Pancreas (tissue), 10 donors: ENCODE measurements at places on chromosomes 7 and 10. TPM values are rescaled to one million over a fixed set of nuclear protein-coding genes. Genes with fewer than 3 reads are reported as not detected.

- H3K27me3 ChIP-seq, result no peaks in the 10 kb centered on the region
- H3K4me3 ChIP-seq, result no peak overlapping the region
- H3K4me1 ChIP-seq, result peaks cover 10% of the 10 kb centered on the region
- H3K36me3 ChIP-seq, result peaks cover 65% of the 10 kb centered on the region
- DNase-seq, result no peak
- H3K27ac ChIP-seq, result peak overlapping the region; percentile 33
Observed at GRCh38 chr7:100808354-100808875, 18.9 kb downstream of the EPHB4 start.

GRCh38 chr7:92496876-92497275 lies 19.1 kb upstream of the ERVW-1 start:
- no peak for DNase-seq
- peaks cover 4% of the 10 kb centered on the region for H3K36me3 ChIP-seq
- no peak overlapping the region for H3K4me3 ChIP-seq
- H3K27me3 ChIP-seq, result no peaks in the 10 kb centered on the region
- H3K4me1 ChIP-seq, result no peaks in the 10 kb centered on the region

DNA sequence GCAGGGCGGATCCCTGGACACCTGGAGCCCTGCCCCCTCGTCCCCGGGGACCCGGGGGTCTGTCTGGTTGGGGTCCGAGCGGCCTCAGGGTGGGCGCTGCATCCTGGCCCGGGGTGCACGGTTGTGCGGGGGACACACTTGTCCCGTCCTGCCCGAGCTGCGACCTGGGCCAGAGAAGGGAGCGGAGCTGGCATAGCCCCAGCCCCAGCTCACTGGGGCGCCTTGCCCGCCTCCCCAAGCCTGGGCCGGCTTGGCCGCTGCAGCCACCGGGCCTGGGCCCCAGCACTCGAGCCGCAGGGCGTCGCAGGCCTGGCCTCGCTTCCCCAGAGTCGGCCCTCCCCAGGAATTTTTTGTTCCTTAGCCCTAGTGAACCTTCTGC lies 54.5 kb downstream of the GLRX3 start:
- H3K27ac ChIP-seq, result no peak overlapping the region
- no peak for DNase-seq
- no peaks in the 10 kb centered on the region for H3K36me3 ChIP-seq
- no peaks in the 10 kb centered on the region for H3K27me3 ChIP-seq

GRCh38 chr7:101950450-101951119 lies 133.2 kb downstream of the CUX1 start:
- H3K27me3 ChIP-seq, result no peaks in the 10 kb centered on the region
- peaks cover 6% of the 10 kb centered on the region for H3K4me1 ChIP-seq
- H3K27ac ChIP-seq, result no peak overlapping the region
- no peaks in the 10 kb centered on the region for H3K36me3 ChIP-seq
- no peak overlapping the region for H3K4me3 ChIP-seq
- DNase-seq, result no peak

GRCh38 chr7:47361746-47362215 lies 220.1 kb downstream of the TNS3 start:
- H3K27ac ChIP-seq, result no peak overlapping the region
- no peak overlapping the region for H3K4me3 ChIP-seq
- no peak for DNase-seq
- peaks cover 9% of the 10 kb centered on the region for H3K4me1 ChIP-seq
- H3K36me3 ChIP-seq, result no peaks in the 10 kb centered on the region

DNA sequence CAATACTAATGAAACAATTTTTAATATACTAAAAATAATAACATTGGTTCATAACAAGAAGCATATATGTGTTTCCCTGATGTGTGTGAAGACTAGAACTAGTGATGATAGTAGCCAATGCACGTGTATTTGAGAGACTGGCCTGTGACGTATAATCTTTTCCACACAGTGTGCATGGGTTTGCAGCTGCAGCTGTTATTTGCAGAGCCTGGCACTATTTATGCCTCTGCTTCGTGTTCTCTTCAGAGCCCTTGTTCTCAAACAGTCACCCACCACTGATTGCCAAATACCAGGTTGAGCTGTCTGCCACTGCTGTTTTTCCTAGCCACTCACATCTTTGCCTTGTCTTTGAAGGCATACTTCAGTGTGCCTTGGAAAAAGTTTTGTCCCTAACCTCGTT lies 531.7 kb downstream of the ETV1 start:
- H3K36me3 ChIP-seq, result no peaks in the 10 kb centered on the region
- H3K27me3 ChIP-seq, result no peaks in the 10 kb centered on the region
- DNase-seq, result no peak
- H3K27ac ChIP-seq, result no peak overlapping the region
- no peaks in the 10 kb centered on the region for H3K4me1 ChIP-seq

- no peaks in the 10 kb centered on the region for H3K27me3 ChIP-seq
- H3K36me3 ChIP-seq, result no peaks in the 10 kb centered on the region
- H3K27ac ChIP-seq, result no peak overlapping the region
Observed at GRCh38 chr7:116801092-116801710, 61.2 kb upstream of the CAPZA2 start.

DNA sequence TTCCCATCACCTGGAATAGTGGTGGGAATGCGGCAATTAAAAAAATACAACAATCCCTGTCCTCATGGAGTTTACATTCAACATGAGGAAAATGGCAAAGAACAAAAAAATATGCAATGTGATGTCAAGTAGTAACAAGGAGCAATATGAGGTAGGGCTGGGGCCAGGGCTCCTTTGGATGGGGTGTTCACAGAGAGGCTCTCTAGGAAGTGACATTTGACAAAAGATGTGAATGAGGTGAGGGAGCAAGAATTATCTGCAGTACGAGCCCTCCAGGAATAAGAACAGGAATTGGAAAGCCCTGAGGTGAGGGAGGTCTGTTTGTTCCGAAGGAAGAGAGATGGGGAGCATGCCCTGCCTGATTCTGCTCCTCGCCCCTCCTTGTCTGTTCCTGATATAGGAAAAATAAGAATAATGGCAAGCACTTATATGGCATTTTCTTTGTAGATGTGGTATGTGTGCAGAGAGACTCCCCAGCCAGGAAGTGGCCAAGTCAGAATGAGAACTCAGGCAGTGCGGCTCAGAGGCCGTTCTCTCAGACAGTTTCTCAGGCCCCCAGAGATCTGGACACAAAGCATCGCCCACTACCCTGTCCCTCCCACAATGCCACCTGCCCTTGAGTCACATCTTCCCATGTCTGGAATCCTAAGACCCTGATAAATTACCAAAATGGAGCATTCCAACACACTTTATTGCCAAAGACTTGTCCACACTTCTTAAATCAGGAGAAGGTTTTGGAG lies 105.6 kb downstream of the APBB1IP start:
- no peaks in the 10 kb centered on the region for H3K36me3 ChIP-seq

DNA sequence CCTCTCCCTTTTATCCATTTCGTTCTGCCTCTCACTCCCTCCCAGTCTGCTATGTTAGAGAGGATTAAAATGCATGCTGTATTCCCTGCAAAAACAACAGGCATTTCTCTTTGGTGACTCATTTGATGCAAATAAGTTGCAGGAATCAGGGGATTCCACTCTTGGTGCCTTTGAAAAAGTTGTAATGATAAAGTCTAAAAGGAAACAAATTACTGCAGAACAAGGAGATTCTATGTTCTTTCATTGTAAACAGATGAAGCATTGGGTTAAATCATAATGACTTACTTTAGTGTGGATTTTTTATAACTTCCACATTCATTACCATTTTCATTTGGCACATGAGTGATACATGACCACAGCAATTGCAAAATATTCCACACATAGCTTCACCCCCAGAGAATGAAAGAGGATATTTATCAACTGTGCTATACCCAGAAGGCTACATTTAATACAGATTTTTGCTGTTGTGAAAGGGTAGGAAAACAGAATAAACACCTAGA lies 33.4 kb upstream of the ABLIM1 start:
- no peak overlapping the region for H3K27ac ChIP-seq
- no peak for DNase-seq
- no peak overlapping the region for H3K4me3 ChIP-seq
- no peaks in the 10 kb centered on the region for H3K36me3 ChIP-seq

DNA sequence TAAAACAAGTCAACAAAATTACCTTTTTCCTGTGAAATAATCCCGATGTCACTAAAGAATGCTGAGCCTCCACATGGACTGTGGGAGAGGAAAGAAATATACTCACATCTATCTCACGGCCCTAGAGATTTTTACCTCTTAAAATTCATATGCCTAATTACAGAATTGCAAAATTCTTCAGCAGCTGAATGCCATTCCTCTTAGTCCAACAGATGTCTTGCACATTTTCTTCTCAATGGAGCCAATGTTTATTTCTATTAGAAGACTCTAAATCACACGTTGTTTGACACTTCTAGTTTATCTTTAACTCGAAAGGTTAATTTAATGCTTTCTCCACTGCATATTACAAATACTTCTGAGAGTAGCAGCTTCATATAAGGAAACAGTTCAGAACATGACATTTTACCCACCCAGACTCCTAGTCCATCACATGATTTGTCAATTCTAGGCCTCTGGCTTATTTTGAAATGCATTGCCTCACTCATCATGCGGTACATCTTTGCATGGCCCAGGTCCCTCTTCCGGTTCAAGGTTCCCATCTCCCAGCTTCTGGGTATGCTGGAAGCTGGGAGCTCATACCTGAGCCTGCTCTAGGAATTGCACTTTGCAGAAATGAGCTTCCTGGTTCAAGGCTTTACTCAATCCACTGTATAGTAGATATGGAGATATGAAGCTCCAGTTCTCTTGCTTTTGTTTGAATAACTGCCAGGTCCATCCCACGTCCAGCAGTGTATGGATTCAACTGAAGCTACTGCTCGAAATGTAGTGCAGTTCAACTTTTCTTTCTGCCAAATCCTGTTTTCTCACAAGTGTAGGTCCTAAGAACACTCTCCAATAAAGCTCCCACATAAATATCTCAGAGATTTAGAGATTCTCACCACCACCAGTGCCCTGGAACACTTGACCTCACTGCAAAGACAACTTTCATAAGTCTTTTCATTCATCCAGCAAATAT lies 306.2 kb downstream of the GPR37 start:
- H3K27ac ChIP-seq, result peak overlapping the region; percentile 37
- no peak for DNase-seq
- H3K4me1 ChIP-seq, result no peaks in the 10 kb centered on the region
- H3K4me3 ChIP-seq, result no peak overlapping the region
- H3K27me3 ChIP-seq, result no peaks in the 10 kb centered on the region
- no peaks in the 10 kb centered on the region for H3K36me3 ChIP-seq

- DNase-seq, result no peak
- H3K27me3 ChIP-seq, result no peaks in the 10 kb centered on the region
- no peaks in the 10 kb centered on the region for H3K36me3 ChIP-seq
- no peaks in the 10 kb centered on the region for H3K4me1 ChIP-seq
- no peak overlapping the region for H3K4me3 ChIP-seq
Observed at GRCh38 chr10:62662486-62662885, 142.0 kb upstream of the ADO start.

- H3K36me3 ChIP-seq, result no peaks in the 10 kb centered on the region
- no peak overlapping the region for H3K27ac ChIP-seq
- no peaks in the 10 kb centered on the region for H3K27me3 ChIP-seq
- no peaks in the 10 kb centered on the region for H3K4me1 ChIP-seq
Observed at GRCh38 chr7:38244516-38244915, 28.9 kb downstream of the TARP start.

DNA sequence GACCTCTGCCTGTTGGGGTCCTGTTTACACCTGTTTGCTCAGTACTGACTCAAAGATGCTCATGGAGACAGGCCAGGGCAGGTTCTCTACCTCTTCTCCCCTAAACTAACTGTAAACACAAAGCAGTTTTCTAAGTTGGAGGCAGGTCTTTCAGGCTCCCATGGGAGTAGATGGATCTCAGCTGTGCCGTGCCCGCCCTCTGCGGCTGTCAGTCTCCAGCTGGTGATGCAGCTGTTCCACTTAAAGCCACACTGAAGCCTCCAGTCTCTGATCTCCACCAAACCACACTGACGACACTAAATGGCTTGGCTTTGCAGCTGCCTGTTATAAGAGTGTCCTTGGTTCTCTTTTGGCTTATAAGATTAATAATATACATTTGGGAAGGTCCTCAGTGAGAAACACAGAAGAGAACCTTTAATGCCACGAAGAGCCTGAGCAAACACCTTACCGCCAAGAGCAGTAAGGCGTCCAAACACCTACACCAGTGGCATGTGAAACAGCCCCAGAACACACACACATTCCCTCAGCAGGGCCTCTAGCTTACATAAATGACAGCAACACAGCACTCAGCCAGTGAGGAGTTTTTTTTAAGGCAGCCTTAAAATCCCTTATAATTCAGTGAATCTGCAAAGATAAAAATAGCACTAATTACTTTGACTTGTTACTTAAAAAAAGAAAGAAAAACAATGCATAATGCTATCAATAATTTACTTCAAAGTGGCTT lies 60.4 kb upstream of the KCNIP2 start:
- H3K4me1 ChIP-seq, result no peaks in the 10 kb centered on the region
- no peaks in the 10 kb centered on the region for H3K36me3 ChIP-seq
- no peaks in the 10 kb centered on the region for H3K27me3 ChIP-seq
- no peak overlapping the region for H3K4me3 ChIP-seq
- no peak overlapping the region for H3K27ac ChIP-seq
- no peak for DNase-seq

DNA sequence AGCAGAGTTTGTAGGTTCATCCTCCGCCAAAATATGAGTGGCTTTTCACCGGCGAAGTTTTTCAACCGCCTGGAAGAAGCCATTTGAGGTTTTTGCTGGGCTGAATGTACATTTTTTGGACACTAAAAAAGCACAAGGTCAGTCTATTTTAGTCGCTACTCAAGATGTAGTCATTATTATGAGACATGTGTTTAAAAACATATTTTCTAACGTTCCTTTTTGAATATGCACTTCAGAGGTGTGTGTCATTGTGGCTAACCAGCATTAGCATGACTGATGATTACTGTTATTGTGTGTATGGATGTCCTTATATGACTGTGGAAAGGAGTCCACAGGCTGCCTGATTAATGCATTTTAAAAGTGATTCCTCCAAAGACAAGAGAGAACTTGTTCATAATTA lies 605.4 kb downstream of the INHBA start:
- DNase-seq, result no peak
- no peak overlapping the region for H3K27ac ChIP-seq
- no peaks in the 10 kb centered on the region for H3K36me3 ChIP-seq
- H3K4me1 ChIP-seq, result no peaks in the 10 kb centered on the region

DNA sequence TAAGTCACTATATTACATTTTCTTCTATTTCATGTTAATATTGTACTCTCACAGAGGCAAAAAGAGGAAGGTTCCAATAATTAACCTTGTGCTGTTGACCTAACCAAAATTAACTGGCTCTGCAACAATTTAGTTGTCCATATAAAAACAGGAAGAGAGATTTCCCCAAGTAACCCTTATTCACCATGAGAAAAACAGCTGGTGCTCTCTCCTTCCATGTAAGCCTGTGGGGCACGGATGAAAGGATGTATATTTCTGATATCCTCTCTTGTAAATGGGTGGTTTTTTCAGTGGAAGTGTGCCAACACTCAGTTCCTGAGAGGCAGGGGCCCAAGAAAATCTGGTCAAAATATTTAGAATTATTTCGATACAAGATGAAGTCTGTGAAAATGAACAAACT lies 358.1 kb downstream of the CRPPA start:
- H3K4me1 ChIP-seq, result no peaks in the 10 kb centered on the region
- DNase-seq, result no peak

Gene DYNC1I1
- 0.95 TPM for polyA plus RNA-seq

Gene TRPV5
- polyA plus RNA-seq, result not detected

Gene KCND2
- polyA plus RNA-seq, result 0.11 TPM

Gene ASIC3
- 7.0 TPM for polyA plus RNA-seq

Gene HOXA9
- polyA plus RNA-seq, result not detected

Gene AZGP1
- polyA plus RNA-seq, result 686 TPM

Gene TDRD1
- 0.26 TPM for polyA plus RNA-seq

Gene NCOA4
- polyA plus RNA-seq, result 32.5 TPM

Gene LRRC61
- 11.2 TPM for polyA plus RNA-seq

Gene SAP25
- 17.8 TPM for polyA plus RNA-seq

Gene ZPBP
- 0.33 TPM for polyA plus RNA-seq

Gene DLX5
- 0.09 TPM for polyA plus RNA-seq

Gene PLEKHA1
- 17.4 TPM for polyA plus RNA-seq

Gene HMX2
- polyA plus RNA-seq, result 0.19 TPM

Gene TSC22D4
- 44.6 TPM for polyA plus RNA-seq
